ENCODE measurements at places on chromosomes 11 and 22. TPM values are rescaled to one million over a fixed set of nuclear protein-coding genes. Genes with fewer than 3 reads are reported as not detected.
A peak's percentile ranks its signal among the peaks of the same experiment; 100 is the strongest.

GRCh38 chr11:2461253-2461955, 16.6 kb downstream of the KCNQ1 start:
- no peaks in the 10 kb centered on the region for H3K4me1 ChIP-seq
- no peak overlapping the region for H3K27ac ChIP-seq
- no peak overlapping the region for H3K4me3 ChIP-seq
- no peaks in the 10 kb centered on the region for H3K27me3 ChIP-seq
- H3K36me3 ChIP-seq: no peaks in the 10 kb centered on the region

GRCh38 chr11:87779276-87780067, 395.8 kb downstream of the RAB38 start:
- H3K36me3 ChIP-seq: no peaks in the 10 kb centered on the region
- no peak overlapping the region for H3K4me3 ChIP-seq
- H3K27me3 ChIP-seq: no peaks in the 10 kb centered on the region
- no peak overlapping the region for H3K27ac ChIP-seq

DNA sequence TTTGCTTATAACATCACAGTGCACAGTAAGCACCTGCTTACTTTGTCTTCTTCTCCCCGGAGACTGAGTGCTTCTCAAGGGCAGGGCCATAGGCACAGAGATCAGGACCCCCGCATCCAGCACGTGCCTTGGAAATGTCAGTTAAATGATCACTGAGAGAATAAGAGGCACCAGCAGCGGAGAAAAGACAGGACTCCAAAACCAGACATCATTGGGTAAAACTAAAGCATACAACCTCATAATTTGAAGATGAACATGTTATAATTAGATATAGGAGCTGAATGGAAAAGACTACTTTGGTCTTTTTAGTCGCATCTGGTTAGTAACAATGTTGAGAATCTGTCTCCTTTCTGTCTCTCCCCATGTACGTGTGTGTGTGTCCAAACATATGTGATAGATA, 1279.9 kb downstream of the LRRC4C start:
- H3K36me3 ChIP-seq: no peaks in the 10 kb centered on the region
- no peak overlapping the region for H3K4me3 ChIP-seq
- H3K4me1 ChIP-seq: no peaks in the 10 kb centered on the region
- DNase-seq: no peak
- H3K27ac ChIP-seq: no peak overlapping the region
- no peaks in the 10 kb centered on the region for H3K27me3 ChIP-seq

MS4A7 gene
- not detected for total RNA-seq

OR52I2 gene
- total RNA-seq: not detected

C22orf31 gene
- 0.17 TPM for total RNA-seq

- H3K27ac ChIP-seq: no peak overlapping the region
- no peak for DNase-seq
- H3K27me3 ChIP-seq: no peaks in the 10 kb centered on the region
- H3K36me3 ChIP-seq: no peaks in the 10 kb centered on the region
- H3K4me3 ChIP-seq: no peak overlapping the region
These were observed 217.0 kb upstream of the PGR start for GRCh38 chr11:101346591-101346990.

DNA sequence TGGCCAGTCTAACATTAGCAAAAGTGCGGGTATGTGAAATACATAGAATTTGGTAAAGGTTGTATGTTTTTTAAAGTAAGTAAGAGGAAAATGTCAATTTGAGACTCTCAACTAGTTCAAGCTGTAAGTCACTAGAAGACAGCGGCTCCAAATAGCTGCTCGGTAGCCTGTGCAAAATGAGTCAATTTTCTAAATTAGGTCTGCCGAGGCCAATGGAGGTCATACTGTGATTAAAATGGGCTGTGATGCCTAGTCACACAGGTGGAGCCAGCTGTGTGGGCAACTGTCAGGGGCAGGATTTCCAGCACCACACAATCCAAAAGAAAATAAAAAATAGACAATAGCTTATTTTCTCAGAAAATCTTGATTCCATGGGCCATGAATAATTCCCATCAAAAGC, 32.3 kb downstream of the KCNA4 start:
- no peak overlapping the region for H3K27ac ChIP-seq
- no peaks in the 10 kb centered on the region for H3K27me3 ChIP-seq
- no peak for DNase-seq
- H3K36me3 ChIP-seq: no peaks in the 10 kb centered on the region
- H3K4me3 ChIP-seq: no peak overlapping the region

DNA sequence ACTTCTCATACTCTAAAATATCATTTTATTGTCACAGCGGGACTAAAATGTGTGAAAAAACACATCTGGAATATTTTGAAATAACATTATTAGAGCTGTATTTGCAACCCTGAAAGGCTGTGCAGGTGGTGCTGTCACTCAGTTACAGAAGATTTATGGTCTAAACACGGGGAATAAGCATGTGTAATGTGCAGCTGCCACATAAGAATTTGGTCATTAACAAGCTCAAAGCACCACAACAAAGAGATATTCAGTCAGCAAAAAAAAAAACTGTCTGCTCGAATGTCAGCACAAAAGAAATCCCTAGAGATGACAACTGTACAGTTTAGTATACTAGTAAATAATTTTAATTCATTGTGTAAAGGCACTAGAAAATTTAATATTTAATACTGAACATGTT, 31.3 kb downstream of the TMEM123 start:
- H3K27me3 ChIP-seq: no peaks in the 10 kb centered on the region
- no peaks in the 10 kb centered on the region for H3K4me1 ChIP-seq
- H3K4me3 ChIP-seq: no peak overlapping the region
- H3K36me3 ChIP-seq: no peaks in the 10 kb centered on the region
- no peak for DNase-seq

DNA sequence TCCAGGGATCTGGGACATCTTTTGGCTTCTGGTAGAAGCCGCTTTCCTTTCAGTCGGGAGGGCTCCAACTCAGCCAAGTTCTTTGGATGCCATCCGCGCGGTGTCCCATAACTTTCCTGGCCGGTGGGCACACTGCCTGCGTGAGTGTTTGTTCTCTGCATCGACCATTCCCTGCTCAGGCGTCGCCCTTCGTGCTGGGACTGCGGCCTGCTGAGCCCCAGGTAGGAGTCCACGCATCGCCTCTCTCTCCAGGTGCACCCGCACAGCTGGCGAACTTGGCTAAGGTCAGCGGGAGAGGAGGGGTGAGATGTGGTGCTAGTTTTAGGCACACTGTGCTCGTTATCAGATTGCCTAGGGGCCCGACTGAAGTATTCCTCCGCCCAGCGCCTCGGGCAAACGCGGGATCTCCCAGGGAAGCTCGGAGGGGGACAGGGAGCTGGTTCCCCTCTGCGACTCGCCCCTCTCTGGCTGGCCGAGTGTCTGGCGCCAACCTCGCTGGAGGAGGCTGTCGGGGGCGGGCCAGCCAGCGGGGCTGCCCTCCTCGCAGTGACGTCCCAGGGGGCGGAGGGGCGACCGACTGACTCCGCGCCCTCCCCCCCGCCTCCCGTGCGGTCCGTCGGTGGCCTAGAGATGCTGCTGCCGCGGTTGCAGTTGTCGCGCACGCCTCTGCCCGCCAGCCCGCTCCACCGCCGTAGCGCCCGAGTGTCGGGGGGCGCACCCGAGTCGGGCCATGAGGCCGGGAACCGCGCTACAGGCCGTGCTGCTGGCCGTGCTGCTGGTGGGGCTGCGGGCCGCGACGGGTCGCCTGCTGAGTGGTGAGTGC, at the start of gene LAYN:
Gene LAYN (plus strand): TSS at position 607 of the 823 bp plus-strand sequence. CDS start 124 bp downstream, at position 731.
- no peaks in the 10 kb centered on the region for H3K36me3 ChIP-seq
- no peaks in the 10 kb centered on the region for H3K27me3 ChIP-seq
- H3K4me3 ChIP-seq: peak within 1 kb of the TSS; percentile 82
- peak within 1 kb of the TSS; percentile 83 for H3K27ac ChIP-seq

OR8H1 gene
- total RNA-seq: not detected

- H3K4me3 ChIP-seq: no peak overlapping the region
- H3K27ac ChIP-seq: no peak overlapping the region
- peaks cover 4% of the 10 kb centered on the region for H3K4me1 ChIP-seq
- no peaks in the 10 kb centered on the region for H3K36me3 ChIP-seq
- no peaks in the 10 kb centered on the region for H3K27me3 ChIP-seq
These were observed 95.8 kb upstream of the ALKBH3 start for GRCh38 chr11:43784866-43785265.

MPPED1 gene
- total RNA-seq: not detected

GRCh38 chr11:128467610-128468041, 119.7 kb downstream of the ETS1 start:
- H3K36me3 ChIP-seq: peaks cover 15% of the 10 kb centered on the region
- no peaks in the 10 kb centered on the region for H3K27me3 ChIP-seq
- peaks cover 62% of the 10 kb centered on the region for H3K4me1 ChIP-seq
- DNase-seq: peak; percentile 100
- H3K4me3 ChIP-seq: no peak overlapping the region

DNA sequence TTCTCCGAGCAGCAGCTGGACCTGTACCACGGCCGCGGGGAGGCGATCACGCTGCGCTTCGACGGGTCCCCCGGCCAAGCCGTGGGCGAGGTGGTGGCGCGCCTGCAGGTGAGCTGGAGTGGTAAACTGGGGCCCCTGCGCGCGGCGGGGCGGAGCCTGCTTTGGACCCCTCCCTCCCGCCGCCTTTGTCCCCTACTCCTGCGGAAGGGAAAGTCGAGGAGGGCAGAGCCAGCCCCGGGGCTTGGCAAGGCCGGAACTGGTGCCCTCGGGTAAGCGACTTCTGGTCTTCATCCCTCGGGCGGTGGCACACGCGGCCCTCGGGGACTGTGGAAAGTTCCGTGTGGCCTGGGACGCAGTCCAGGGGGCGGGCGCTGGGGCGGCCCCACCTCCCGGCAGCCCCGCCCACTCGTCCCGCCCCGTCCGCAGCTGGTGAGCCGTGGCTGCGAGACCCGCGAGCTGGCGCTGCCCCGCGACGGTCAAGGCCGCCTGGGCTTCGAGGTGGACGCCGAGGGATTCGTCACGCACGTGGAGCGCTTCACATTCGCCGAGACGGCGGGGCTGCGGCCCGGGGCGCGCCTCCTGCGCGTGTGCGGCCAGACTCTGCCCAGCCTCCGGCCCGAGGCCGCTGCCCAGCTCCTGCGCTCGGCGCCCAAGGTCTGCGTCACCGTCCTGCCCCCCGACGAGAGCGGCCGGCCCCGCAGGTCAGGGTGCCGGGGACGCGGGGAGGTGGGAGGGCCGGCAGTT, 9.2 kb downstream of the SIPA1 start:
- DNase-seq: peak; percentile 39
- H3K27me3 ChIP-seq: no peaks in the 10 kb centered on the region
- H3K27ac ChIP-seq: no peak overlapping the region
- H3K36me3 ChIP-seq: peaks cover 39% of the 10 kb centered on the region
- H3K4me1 ChIP-seq: peaks cover 23% of the 10 kb centered on the region
- H3K4me3 ChIP-seq: no peak overlapping the region

DNA sequence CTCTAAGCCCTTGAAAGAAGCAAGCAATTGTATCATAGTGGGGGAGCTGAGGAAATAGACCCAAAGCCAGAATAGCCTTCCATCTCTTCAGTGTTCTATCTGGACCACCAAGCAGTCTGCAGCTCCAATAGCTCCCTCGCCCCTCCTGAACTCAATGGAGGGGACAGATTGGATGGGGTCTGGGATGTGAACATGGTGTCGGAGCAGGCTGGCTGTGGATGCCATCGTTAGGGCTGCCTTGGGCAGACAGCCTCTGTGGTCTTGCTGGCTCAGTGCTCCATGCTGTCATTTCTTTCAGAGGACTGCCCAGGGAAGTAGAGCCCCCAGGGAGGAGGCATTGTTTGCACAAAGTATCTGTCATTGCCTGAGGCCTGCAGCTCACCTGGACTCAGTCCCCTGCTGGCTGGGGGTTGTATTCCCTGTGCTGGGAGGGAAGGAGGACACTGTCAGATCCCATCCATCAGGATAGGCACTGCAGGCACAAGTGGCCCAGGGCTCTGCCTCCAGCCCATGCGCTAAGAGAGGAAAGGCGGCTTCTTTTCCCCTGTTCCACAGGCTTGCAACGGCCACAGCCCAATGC, 537.7 kb downstream of the BUD13 start:
- no peak overlapping the region for H3K27ac ChIP-seq
- no peaks in the 10 kb centered on the region for H3K27me3 ChIP-seq
- no peaks in the 10 kb centered on the region for H3K4me1 ChIP-seq
- H3K36me3 ChIP-seq: no peaks in the 10 kb centered on the region
- no peak for DNase-seq
- H3K4me3 ChIP-seq: no peak overlapping the region

- no peak overlapping the region for H3K27ac ChIP-seq
- H3K4me1 ChIP-seq: no peaks in the 10 kb centered on the region
- no peak overlapping the region for H3K4me3 ChIP-seq
- peaks cover 5% of the 10 kb centered on the region for H3K27me3 ChIP-seq
These were observed 884 bp downstream of the IL10RA start for GRCh38 chr11:117986981-117987574.

Data from fibroblast of lung (primary cell).